ENCODE measurements at places on chromosomes 7 and 10.

DNA sequence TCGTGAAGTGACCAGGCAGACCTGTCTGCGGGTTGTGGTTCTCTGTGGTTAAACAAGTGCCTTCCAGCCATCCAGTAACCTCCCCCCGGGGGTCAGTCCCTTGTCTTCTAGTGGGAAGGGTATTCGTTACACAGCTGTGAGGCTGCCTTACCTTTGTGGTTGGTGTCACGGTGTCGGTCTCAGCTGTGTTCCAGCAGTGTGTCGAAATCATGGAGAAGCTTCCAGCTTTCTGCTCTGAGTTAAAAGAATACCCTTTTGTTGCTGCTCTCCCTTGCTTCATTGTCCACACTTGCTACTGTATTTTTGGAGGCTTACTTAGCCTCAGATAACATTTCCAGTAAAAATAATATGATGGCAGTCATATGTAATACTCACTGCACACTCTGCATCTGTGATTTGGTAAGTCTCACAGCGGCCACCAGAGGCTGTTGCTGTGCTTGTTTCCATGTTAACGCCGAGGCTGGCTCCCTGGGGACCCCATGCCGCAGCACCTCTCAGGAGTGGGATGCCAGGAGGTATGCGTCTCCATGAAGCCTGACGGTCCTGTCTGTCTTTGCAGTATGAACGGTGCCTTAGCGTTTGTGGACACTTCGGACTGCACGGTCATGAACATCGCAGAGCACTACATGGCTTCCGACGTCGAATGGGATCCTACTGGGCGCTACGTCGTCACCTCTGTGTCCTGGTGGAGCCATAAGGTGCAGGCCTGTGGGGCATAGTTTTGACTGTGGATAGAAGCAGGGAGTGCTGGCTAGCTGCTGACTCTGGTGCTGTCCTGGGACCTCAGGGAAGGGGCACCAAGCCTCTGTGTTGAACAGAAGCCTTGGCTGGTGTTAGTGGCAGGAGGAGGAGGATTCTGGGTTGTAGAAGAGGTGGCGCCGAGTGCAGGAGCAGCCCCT is 20.5 kb downstream of the EIF3B start:
- DNase-seq = no peak

DNA sequence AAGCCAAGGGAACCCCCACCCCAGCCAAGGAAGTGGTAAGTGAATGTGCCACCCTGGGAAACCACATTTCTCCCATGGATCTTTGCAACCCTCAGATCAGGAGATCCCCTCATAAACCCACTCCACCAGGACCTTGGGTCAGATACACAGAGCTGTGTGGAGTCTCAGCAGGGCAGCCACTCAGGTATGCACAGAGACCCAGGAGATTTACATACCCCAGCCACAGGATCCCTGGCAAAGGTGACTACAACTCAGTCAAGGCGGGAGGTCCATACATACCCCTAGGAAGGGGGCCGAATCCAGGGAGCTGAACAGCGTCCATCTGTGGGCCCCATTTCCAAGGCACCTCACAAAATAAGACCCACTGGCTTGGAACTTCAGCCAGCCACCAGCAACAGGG is 293.4 kb downstream of the CTNNA3 start:
- DNase-seq = no peak

GRCh38 chr10:106609470-106610266 is 554.8 kb downstream of the SORCS1 start:
- DNase-seq = no peak

DNA sequence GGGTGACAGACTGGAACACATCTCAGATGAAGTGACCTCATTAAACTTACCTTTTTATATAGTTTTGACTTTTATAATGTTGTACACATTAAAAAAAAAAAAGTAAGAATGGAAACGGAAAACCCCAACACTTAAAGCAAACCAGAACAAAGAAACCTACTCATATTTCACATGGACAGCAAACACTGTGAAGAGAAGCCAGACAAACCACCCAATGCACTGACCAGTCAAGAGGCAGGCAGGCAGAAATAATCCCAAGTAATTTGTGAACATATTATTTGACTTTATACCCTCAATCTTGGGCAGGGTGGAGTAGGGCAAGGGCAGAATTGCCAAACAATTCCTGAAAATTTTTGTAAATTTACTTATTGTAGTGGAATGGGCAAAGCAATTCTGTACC is 39.8 kb downstream of the WAPL start:
- DNase-seq = no peak

DNA sequence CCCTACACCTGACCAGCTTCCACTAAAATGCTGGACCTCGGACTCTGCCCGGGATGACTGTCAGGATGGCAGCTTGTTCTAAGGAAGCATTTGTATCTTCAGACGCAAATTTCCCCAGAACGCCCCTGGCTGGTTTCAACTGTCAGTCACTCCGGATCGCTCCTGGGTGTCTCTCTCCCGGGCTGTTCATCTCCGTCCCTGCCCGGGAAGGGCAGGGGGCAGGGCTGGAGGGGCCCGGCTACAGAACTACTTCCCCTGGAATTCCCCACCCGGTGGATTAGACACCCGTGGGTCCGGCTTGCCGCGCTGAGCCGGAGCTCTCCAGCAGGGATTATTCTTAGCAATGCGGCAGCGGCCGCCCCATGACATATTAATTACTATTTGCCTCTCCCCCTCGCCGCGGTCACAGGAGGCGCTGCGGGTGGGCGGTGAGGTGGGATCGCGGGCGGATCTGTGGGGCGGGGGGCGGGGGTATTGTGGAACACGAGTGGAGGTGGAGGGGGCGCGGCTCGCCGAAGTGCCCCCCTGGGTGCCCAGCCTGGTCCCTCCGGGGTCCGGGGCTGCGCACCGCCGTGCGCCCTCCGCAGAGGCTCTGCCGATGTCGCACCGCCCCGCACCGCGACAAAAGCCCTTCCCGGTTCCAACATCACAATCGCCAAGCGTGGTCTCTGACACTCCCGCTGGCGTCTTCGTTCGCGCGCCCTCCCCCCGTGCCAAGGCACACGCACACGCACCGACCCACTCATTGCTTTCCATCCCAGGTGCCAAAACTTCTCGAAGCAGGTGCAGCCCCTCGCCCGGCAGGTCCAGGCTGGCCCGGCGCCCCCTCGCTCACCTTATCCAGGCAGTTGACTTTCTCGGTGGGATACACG is 276.1 kb upstream of the NEBL start:
- DNase-seq = no peak

DNA sequence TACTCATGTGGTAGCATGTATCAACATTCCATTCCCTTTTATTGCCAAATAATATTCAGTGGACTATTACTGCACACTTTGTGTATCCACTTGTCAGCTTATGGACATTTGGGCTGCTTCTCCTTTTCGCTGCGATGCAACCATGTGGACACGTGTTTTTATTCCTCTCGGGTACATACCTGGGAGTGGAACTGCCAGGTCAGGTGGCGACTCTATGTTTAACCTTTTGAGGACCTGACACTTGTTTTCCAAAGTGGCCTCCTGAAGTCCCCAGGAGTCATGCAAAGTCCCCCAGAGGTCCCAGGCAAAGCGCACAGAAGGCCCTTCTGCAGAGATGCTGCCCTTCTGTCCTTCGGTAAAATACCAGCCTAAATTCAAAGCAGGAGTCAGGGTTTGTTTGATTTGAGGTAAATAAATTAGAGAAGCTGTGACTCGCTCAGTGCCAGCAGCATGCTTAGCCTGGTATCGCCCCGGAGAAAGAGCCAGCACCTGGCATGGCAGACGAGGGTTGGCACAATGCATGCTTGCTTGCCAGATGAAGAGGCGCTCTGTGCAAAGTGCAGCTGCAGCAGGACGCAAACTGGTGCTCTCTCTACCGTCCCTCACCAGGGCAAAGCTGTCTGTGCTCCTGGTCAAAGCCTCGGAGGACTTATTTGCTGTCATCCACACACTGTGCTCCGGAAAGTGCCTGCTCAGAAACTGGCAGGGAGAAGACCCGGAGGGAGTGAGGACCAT is 37.8 kb downstream of the HIPK2 start:
- DNase-seq = no peak

GRCh38 chr7:98354511-98355249 is 46.2 kb downstream of the BAIAP2L1 start:
- no peak for DNase-seq

DNA sequence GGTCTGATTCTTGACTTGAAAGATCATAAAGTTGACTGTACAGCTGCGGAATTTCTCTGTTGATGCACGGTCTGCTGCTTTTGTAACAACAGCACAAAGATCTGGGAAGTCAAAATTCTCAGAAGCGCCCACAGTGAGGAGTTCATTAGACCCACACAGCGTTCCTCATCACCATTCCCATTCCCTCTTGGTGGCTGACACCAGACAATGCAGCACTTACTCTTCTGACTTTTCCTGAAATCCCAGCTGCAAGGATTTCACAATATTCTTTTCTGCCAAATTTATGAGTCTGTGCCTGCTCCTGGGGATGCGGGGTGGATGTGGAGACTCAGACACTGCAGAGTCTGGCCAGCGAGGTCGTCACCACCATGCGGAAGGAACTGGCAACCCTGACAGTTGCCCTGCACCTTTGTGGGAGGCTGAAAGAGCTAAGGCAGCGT is 233.9 kb downstream of the FANK1 start:
- no peak for DNase-seq

- no peak for DNase-seq
These were observed 47.7 kb upstream of the ITGB8 start for GRCh38 chr7:20282959-20283358.

DNA sequence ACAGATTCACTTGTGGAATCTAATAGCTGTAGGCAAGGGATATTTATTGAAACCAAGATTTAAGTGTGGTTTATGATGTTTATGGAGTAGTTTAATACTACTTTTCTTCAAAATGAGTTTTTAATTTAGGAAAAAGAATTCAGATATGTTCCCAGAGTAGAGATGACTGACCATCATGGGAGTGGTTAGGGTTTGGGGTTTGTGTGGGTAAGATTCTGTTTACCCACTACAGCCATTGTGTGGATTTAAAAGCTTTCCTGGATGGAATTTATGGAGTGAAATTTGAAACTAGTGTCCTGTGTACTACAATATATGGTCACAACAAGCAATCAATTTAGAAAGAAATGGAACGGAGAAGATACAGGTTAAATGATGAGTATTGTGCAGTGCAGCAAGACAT is 453.5 kb downstream of the AUTS2 start:
- no peak for DNase-seq

DNA sequence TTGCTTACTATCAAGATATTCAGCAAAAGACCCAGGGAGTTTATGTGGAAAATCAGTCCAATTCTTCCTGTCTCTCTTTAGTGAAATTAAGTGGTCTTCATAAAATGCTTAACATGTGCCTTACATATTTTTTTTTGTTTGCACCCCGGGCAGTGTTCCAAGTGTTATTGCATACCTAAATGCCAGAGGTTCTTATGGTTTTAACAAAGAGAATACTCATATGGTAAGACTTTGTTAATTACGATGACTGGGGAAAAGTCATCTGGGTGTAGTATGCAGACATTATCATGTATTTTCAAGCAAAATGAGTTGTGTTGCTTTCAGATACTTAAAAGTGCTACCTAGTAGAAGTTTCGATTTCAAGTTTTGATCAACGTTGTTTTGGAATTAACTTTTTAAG is 82.6 kb downstream of the PRKG1 start:
- DNase-seq = no peak

DNA sequence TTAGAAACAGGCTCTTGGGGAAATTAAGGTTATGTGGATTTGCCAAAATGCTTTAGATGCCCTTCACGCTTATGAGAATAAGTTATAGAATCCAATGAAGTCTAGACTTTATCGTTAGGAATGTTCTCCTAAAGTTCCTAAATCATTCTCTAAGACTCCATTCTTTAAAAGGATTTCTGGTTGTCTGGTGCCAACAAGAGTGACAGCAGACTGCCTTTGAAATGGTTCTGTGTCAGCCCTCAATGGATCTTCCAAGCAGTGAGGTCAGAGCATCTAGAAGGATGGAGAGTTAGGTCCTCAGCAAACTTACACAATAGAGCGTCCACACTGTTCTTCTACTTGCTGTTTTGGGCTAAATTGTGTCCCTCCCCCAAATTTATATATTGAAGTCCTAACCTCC is 473.3 kb downstream of the GATA3 start:
- DNase-seq = no peak

GRCh38 chr7:15326044-15326644 is 235.7 kb downstream of the AGMO start:
- no peak for DNase-seq

DNA sequence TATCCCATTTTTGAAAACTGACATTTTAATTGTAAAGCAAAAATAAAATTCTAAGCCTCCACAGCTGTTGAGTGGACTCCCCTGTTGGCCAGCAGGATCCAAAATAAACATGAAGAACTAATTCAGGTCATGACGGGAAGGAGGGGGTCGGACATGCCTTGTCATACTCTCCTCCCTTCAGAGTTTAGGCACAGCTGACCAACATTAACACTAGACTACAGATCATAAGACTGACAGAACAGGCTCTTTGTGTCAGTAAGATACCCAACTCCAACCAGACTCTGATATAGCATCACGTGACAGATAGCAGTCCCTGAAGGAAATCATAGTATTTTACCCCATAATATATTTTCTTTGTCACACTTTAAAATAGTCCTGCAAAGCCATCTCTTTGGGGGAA is 20.9 kb upstream of the ZNF12 start:
- DNase-seq = no peak

DNA sequence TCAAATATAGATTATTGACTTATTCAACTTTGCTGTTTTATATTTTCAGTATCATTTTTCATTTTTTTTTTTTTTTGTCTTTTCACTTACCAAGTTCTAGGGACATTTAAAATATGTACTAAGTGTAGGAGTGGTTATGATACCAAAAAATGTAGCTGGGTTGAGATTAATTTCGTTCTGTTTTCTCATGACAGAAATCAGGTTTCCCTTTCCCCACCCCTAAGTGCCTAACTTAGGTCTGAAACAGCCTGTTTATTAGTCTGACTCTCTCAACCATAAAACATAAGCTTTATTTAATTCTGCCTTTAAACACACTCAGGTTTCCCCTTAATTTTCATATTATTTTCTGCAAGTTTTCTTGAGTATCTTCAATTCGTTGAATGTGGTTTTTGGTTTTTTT is 22.1 kb downstream of the TMEM106B start:
- no peak for DNase-seq

- DNase-seq = no peak
These were observed 2.1 kb upstream of the ZKSCAN1 start for GRCh38 chr7:100013328-100013676.

GRCh38 chr7:44269943-44270493 is 55.4 kb downstream of the CAMK2B start:
- DNase-seq = no peak

- DNase-seq = no peak
These were observed 112.0 kb downstream of the NPTX2 start for GRCh38 chr7:98729121-98729520.
